ENCODE measurements at places on chromosomes 5 and 9. TPM values are rescaled to one million over a fixed set of nuclear protein-coding genes. Genes with fewer than 3 reads are reported as not detected.

- DNase-seq: no peak
Observed at GRCh38 chr9:90169490-90169889, 473.1 kb downstream of the DIRAS2 start.

DNA sequence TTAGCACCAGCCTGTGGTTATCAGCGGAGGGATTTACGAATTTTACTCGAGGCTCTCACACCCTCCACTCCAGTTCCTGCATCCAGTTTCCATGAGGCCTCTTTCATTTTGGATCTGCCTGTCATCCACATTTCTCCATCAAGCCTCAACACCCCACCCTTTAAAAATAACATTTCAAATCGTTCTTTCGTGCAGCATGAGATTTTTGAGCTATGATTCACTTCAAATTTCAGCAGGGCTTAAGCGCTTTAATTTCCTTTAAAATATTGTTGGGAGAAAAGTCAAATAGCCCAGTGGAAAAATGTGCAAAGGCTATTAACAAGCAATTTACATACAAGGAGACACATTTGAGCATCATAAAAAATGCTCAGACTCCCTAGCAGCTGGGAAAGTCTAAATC is 103.2 kb downstream of the MSX2 start:
- no peak for DNase-seq

GRCh38 chr5:39740404-39740803 is 315.6 kb upstream of the DAB2 start:
- no peak for DNase-seq

DNA sequence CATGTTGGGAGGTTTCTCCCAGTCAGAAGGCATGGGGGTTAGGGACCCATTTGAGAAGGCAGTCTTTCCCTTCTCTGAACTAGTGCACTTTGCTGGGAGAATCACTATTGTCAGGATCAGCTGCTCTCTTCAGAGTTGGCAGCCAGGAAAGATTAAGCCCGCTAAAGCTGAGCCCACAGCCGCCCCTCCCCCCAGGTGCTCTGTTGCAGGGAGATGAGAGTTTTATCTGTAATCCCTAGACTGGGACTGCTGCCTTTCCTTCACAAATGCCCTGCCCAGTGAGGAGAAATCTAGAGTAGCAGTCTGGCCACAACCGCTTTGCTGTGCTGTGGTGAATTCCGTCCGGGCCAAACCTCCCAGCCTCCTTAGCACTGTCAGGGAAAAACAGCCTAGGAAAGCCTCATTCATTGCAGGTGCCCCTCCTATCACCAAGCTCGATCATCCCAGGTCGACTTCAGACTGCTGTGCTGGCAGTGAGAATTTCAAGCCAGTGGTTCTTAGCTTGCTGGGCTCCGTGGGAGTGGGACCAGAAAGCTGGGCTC is 69.8 kb downstream of the CNTLN start:
- DNase-seq: no peak

DNA sequence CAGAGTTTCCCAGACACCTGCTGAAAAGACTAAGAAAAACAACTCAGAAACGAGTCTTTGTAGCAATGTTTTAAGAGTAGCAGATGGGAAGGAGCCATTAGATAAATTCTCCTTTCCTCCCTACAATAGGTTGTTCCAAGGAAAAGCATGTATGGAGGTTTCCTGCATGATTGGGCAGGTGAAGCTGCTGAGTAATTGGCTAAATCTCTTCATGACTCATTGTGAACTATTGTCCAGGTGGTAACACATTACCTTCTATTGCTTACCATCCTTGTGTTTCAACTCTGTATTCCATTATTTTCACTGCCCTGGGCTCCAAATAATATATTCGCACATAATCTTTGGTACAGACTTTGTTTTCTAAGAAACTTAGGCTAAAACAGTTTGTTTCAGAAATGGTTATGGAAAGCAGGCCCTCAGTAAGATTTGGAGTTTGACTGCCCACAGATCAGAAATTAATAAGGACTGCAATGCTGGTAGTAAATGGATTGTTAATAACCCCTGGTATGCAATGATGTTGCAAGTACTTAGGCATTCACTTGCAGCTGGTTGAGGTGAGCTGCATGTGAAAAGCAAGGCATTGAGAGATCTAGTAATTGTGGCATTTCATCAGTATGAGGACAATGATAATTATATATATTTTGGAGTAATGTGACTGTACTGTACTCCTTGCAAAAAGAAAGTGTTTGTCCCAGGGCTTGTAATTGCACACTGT is 281.4 kb upstream of the VLDLR start:
- no peak for DNase-seq

DNA sequence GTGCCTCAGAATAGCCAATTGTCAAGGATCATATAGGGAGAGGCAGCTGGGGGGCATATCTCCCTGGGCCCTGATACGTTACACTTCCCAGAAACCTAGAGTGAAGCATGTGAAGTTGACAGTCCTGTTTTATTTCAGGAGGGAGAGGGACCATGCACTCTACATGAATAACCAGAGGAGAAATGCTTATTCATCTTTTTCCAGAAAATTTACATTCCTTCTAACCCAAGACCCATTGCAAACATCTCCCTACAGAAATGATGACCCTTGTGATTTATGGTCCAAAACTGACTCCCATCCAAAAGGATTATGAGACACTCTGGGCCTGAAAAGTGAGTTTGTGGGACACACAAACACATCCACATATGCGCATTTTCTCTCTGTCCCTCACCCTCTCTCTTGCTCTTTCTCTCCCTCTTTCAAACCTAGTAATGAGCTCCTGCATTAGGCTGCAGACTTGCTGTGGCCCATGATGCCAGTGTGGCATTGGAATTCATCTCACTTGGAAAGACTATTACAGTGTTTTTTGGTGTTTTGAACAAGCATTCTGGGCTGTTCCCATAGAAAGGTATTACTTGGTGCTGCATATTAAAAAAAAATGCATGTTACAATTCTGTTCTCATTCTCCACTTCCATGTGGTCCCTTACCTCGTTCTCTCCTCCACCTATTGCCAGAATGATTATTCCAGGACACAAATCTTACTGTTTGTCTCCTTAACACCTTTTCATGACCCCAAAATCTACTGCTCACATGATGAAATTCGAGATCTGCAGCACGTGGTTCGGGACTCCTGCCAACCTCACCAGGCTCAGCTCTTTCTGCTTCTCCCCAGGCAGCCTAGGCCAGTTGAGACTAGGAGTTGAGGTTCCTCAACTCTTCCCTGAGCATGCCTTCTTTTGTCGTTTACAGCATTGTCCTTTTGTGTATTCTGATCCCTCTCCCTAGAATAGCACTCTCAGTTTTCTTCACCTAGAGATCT is 451.3 kb upstream of the KLF4 start:
- DNase-seq: no peak

DNA sequence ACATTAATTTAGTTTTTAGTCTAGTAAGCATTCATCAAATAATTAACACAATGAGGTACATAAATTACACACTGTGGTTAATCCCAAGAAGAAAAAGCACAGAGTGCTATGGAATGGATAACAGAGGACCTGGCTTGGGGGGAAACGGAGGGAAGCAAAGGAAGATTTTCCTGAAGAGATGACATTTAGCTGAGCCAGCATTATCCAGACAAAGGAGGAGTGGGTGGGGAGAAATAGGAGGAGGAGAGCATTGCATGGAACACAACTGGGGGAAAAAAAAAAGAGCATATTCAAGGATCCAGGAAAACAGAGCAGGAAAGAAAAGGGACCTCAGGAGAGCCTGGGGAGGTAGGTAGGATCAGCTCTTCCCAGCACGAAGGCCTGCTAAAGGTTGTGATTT is 170.8 kb downstream of the DNAH5 start:
- DNase-seq: no peak

- peak; percentile 12 for DNase-seq
Observed at GRCh38 chr9:136019681-136020060, 58.5 kb upstream of the UBAC1 start.

The PCDHGA6 gene
- 1.3 TPM for total RNA-seq

The NCS1 gene
- 4.4 TPM for total RNA-seq

The PIP5K1B gene
- total RNA-seq: 1.8 TPM

The CAVIN4 gene
- 92.3 TPM for total RNA-seq

The MSMP gene
- total RNA-seq: not detected

The MSH3 gene
- 11.1 TPM for total RNA-seq

Data from psoas muscle (tissue), 8 donors.